ENCODE measurements at places on chromosomes 16 and 17.

DNA sequence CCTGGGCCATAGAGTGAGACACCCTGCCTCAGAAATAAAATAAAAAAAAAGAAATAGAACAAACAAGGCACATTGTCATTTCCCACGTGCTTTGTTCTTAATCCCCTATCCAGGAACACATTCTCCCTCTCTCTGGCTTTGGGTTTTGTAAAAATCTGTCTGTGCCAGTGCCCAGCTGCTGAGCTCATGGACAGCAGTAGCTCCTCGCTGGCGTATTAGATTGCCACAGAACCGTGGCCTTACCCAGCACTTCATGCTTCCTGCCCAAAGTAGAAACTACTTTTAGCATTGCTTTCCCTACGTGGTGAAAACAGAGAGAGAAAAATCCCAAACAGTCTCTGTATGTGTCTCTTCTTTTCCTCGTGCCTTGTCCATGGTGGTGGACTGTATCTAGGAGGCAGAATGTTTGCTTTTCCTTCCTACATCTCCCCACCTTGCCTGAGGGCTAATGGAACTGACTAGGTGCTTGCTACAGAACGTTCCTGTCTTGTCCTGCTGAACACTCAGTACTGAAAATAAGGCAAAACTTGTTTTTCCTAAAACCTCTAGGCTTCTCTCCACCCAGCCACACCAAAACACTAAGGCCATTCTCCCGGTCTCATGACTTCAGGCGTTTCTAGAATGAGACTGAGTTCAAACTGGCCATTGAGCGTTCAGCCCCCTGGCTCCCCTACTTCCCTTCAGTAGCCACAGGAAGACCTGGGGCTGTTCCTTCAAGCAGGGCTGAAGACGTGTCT is 26.1 kb downstream of the MNT start:
- DNase-seq, result no peak

GRCh38 chr17:38591759-38592241 is 14.0 kb downstream of the SRCIN1 start:
- DNase-seq, result no peak

- no peak for DNase-seq
Observed at GRCh38 chr17:47287068-47287467, 33.4 kb downstream of the ITGB3 start.

DNA sequence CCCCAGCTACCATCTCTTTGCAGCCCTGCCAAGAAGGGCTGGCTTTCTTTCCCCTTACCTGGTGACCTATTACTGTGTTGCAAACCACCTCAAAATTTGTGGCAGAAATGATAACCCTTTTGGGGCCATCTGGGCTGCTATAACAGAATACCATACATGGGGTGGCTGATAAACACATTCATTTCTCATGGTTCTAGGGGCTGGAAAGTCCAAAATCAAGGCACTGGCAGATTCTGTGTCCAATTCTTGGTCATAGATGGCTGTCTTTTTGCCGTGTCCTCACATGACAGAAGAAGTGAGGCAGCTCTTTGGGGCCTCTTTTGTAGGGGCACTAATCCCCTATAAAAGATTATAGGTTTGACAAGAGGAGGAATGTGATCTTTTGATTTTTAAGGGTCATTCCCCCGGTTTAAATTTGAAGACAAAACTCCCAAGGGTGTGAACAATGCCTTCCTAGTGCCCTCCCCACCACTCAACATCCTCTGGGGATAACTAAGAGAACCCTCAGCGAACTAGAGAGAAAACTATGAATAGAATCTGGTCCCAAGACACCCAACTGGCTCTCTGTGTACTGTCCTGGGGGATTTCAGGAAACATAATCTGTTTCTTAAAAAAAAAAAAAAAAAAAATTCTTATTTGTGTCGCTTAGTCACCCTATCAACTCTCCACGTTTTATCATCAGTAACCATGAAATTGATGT is 1.7 kb upstream of the METTL22 start:
- DNase-seq, result no peak

DNA sequence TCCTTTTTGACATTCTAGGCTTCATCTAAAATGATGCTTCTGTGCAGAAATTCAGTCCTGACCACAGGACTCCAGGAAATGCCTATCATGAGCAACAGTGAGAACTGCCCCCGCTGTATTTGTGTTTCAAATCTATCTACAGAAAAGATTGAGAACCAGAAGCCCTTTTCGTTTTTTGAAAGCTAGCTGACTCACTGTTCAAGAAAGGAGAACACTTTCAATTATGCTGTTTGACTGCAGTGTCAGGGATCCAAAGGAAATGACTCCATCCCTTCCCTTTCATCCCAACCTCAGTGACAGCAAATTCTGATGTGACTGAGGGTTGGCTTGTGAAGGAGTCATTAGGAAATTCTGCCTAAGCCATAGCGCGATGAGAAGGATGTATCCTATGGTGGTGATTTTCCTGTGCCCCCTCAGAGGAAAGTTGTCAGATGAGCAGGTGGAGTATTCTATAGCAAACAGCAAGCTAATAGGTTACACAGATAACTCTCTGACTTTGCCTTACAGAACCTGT is 622.3 kb downstream of the TMEM114 start:
- DNase-seq, result no peak

- no peak for DNase-seq
Observed at GRCh38 chr17:7745748-7746470, 28.4 kb downstream of the DNAH2 start.

- DNase-seq, result no peak
Observed at GRCh38 chr17:40707745-40708144, 4.2 kb upstream of the KRT24 start.

- no peak for DNase-seq
Observed at GRCh38 chr17:14321476-14321949, 20.6 kb downstream of the HS3ST3B1 start.

DNA sequence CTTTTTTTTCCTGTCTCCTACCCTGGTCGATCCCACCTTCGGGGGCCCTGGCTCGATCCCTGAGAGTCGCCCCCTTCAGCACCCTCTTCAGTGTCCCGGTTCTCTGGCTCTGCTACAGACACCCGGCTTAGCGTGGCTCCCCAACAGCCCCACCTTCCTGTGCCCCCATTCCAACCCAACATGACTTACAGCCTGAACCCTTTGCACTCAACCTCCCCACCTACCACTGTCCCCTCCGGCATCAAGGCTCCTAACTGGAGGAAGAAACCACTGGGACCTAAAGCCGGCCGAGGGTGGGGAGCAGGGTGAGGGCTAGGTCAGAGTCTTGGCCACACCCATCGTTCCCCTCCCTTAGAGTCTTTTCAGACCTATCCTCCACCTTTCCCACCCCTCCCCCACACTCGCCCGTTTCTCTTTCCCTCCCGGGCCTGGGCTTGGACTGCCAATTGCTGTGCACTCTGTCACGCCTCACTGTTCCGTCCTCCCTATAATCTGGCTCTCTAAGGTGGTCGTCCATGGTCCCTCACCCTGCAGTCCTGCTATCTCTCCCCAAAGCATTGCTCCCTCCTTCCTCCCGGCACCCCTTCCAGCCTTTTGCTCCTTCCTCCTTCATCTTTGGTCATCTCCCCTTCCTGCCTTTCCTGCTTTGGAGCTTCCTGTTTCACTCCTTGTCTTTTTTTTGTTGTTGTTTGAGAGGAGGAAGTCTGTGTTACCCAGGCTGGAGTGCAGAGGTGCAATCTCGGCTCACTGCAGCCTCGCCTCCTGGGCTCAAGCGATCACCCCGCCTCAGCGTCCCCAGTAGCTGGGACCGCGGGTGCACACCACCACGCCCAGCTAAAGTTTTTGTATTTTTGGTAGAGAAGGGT is 890 bp upstream of the CLDN7 start:
- DNase-seq, result no peak

- no peak for DNase-seq
Observed at GRCh38 chr17:78276098-78276887, 44.9 kb downstream of the TMEM235 start.

- no peak for DNase-seq
Observed at GRCh38 chr17:19986941-19987861, 9.6 kb upstream of the AKAP10 start.

GRCh38 chr17:44848961-44849489 is 1.3 kb downstream of the HIGD1B start:
- no peak for DNase-seq

GRCh38 chr17:1743088-1743439 is 393 bp downstream of the SERPINF2 start:
- DNase-seq, result no peak

GRCh38 chr16:60181536-60181935 is 1447.4 kb upstream of the GOT2 start:
- no peak for DNase-seq

Data from activated T-cell treated with anti-CD3 and anti-CD28 coated beads, Interleukin-2, amount 50 U/mL, for 48 hours (primary cell).